ENCODE measurements at places on chromosomes 4 and X.

DNA sequence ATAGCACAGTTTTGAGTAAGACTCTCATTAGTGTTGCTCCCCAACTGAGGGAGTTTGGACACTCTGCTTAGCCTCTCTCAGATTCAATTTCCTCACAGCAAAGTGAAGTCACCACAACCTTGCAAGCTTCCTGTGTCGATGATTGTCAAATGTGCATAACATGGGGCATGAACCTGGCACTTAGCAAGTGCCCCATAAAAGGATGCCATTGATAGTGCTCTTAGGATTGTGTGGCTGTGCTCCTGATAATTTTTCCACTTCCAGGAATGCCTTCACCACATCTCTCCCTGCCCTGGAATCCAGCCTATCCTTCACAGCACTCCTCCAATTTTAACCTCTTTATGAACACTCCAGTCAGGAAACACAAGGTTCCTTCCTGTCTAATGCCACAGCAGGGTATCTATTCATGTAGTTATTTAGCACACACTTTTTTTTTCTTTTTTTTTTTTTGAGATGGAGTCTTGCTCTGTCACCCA is 309.4 kb downstream of the PPP3CA start:
- no peak for DNase-seq

- DNase-seq, result no peak
These were observed 83.9 kb downstream of the ATXN3L start for GRCh38 chrX:13235930-13236329.

DNA sequence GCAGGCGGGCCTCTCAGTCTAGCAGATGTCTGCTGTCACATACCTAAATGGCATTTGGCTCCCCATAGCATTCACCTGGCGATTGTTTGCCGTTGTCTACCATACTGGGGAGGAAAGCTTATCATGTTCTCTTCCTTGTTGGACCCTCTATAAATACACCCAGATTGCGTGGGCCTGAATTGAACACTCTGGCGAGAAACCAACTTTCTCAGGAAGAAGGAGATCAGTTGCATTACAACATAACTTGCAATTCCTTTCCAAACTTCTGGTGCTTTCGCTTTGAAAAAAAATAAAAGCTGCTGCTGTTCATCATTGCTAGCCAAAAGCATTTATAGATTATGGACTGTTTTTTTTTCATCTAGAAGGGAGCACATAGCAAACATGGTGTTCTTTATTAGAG is 230.0 kb upstream of the GPC4 start:
- no peak for DNase-seq

DNA sequence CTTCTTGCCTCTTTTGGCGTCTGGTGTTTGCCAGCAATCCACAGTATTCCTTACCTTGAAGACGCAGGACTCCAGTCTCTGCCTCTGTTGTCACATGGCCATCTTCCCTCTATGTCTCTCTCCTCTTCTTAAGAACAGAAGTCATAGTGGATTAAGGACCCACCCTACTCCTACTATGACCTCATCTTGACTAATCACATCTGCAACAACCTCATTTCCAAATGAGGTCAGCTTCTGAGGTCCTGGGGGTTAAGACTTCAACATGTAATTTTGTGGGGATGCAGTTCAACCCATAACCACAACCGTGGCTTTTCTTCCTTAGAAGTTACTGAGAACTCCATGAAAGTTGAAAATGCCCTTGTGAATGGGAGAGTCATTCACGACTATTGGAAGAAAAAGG is 23.3 kb downstream of the TLR8 start:
- DNase-seq, result no peak

GRCh38 chrX:152817078-152817764 is 13.3 kb downstream of the CETN2 start:
- no peak for DNase-seq

DNA sequence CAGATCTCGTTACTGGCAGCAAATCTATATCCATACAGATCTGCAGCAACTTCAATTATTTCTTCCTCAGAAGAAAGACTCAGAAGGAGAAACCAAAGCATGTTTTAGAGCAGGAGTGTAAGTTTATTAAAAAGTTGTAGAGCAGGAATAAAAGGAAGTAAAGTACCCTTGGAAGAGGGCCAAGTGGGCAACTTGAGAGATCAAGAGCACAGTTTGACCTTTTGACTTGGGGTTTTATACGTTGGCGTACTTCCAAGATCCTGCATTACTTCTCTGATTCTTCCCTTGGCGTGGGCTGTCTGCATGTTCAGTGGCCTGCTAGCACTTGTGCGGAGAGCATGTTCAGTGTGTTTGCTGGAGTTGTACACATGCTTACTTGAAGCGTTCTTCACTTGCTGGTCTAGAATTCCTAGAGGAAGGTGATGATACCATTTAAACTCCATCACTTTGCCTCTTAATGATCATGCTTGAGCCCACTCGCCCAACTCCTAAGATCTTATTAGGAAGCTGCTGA is 1114.7 kb upstream of the PABPC4L start:
- no peak for DNase-seq

GRCh38 chr4:76447393-76447851 is 12.4 kb downstream of the SHROOM3 start:
- no peak for DNase-seq
